ENCODE measurements at places on chromosomes 6 and 20.

DNA sequence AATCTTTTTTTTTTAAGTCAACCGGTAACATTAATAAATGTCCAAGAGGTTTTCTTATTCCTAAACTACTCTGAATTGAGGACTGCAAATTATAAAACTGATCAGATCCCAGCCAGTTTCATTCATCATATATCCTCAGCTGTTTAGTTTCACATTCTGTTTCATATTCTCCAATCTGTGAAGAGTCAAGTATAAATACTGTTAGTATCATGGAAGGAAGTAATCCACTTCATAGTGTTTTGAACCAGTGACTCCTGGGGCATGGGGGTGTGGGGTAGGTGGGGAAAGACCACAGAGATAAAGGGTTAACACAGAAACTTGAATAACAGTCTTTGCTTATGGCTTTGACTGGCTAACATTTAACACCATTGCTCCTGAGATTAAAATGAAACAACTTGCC, 69.9 kb downstream of the FYN start:
- no peak for DNase-seq

- no peak for DNase-seq
Observed at GRCh38 chr6:35178012-35178411, 35.7 kb upstream of the SCUBE3 start.

- no peak for DNase-seq
Observed at GRCh38 chr20:49478266-49478665, 4.2 kb downstream of the KCNB1 start.

GRCh38 chr20:61808447-61808846, 257.2 kb downstream of the TAF4 start:
- no peak for DNase-seq

DNA sequence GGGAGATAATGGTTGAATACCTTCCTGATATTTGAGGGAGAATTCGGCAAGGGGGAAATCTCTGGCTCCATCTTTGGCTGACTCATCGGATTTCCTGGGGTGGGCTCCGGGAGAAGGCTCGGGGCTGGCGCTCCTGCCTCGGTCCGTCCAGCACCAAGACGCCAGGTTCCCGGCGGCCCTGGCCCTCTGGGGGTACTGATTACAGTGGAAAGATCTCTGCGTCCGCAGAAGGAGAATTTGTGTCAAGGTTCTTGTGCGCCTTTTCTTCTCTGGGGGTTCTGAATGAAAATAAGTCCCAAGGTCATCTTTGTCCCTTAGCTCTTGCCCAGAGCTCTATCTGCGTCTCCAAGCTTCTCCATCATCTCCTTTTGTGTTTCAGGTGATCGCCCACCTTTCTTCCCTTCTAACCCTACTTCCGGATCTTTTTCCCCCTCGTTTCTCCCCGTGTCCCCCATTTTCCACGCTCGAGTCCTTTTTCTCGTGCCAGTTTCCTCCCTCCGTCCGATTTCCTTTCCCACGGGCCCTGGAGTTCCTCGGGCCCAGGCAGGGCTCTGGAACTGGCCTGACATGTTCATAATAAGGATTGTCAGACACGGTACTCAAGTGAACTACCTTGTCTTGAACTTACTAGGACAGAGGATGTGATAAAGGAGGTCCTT, 11.6 kb downstream of the NRN1 start:
- DNase-seq = no peak

DNA sequence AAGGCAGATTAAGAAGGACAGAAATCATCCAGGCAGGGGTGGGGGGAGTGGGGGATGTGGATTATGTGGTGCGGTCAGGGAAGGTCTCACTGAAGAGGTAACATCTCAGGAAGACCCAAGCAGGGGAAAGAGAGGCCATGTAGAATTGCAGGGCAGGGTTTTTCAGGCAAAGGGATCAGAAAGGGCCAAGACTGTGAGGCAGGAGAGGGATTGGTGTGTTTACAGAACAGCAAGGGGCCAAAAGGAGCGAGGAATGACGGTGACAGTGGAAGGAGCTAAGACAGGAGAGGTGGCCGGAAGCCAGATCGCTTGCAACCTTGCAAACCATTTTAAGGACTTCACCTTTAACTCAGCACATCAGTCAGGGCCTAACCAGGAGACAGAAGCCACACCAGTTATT, 535.4 kb upstream of the JARID2 start:
- no peak for DNase-seq

- no peak for DNase-seq
Observed at GRCh38 chr6:28940294-28940857, 16.6 kb upstream of the TRIM27 start.

- DNase-seq = no peak
Observed at GRCh38 chr20:54152227-54153040, 21.4 kb downstream of the CYP24A1 start.

GRCh38 chr20:46954490-46955038, 59.9 kb downstream of the EYA2 start:
- DNase-seq = no peak

- no peak for DNase-seq
Observed at GRCh38 chr6:36618366-36619355, 24.5 kb downstream of the SRSF3 start.

GRCh38 chr6:125867483-125867942, 76.8 kb downstream of the NCOA7 start:
- DNase-seq = no peak

DNA sequence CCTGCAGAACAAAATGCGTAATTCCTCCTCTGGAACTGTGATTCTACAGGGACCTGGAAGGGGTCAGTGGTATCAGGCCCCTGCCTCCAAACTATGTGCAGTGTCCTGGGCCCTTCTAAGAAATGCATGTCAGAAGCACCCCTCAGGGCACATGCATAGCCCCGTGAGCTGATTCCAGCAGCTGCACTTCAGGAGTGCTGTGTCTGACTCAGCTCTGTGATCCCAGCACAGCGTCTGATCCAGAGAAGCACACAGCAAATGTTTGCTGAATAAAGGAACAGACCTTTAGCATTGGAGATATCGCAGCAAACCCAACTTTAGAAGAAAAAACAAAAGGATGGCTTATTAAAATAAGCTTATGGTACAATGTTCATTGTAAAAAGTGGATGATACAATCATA, 15.8 kb upstream of the MAFB start:
- no peak for DNase-seq

- DNase-seq = no peak
Observed at GRCh38 chr6:169841907-169842606, 90.6 kb downstream of the ERMARD start.

GRCh38 chr20:15022921-15023320, 685.5 kb upstream of the FLRT3 start:
- DNase-seq = no peak

DNA sequence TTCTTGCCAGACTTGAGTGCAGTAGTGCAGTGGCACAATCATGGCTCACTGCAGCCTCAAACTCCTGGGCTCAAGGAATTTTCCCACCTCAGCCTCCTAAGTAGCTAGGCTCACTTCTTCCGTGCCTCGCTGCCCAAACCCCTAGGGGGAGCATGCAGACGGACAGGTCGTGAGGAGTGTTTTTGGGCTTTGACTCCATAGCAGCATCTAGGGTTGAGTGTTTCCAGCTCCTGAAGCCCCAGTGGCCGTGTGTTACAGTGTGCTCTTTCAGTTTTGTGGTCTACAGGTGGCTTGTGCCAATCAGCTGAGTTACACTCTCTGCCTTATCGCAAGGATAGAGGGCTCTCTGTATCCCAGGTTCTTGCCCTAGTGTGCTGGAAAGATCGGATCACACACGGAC, 33.4 kb downstream of the NCOA3 start:
- DNase-seq = no peak

DNA sequence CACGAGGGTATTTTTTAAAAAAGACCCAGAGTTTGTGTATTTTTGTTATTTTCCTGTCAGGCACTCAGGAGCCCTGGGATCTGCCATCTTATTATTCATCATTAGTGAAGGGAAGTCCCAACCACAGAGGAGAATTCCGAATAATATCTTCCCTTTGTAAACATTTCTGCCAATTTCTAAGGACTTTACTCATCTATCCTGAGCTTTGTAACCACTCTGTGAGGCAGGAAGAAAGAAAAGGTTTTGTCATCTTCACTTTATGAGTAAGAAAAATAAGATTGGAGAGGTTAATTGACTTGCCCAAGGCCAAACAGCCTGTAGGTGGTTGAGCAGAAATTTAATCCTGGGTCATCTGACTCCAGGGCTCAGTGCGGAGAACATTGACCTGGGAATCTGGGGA, 23.0 kb upstream of the IYD start:
- no peak for DNase-seq

GRCh38 chr20:50019466-50020256, 36.9 kb downstream of the SNAI1 start:
- no peak for DNase-seq

DNA sequence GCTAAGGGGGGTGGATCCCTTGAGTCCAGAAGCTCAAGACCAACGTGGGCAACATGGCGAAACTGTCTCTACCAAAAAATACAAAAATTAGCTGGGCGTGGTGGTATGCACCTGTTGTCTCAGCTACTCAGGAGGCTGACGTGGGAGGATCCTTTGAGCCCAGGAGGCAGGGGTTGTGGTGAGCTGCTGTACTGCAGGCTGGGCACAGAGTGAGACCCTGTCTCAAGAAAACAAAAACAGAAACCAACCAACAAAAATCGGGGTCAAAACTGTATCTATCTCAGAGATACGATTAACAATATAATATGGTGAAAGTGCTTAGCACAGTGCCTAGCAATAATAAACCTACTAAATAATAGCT, 20.7 kb upstream of the BCAS1 start:
- no peak for DNase-seq

DNA sequence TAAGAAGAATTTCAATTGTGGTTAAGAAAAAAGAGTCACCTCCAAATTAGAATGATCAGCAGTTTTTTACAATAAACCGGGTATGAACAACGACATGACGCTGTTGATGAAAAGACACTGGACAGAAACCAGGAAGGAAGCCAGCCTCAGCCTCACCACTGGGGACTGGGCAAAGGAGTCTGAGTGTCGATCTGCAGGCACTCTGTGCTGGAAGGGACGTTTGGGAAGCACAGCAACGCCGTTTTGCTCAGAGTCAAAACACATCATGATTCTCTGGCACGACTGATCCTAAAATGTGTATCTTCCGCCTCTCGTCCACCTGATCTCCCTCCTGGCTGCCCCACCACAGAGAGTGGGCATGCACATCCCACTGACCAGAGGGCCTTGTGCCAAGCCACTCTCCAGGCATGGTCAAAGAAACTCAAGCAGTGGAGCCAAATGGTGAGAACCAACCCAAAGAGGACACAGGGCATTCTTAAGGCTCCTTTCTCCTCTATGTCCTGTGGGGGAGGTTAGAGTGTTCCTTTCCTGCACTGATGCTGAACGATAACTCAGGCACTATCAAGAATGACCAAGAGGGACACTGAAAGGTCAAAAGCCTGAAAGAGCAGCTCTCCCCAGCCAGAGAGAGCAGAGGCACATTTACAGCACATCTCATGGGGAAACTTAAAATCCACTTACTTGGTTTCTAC, 68.8 kb downstream of the AGPAT4 start:
- no peak for DNase-seq

GRCh38 chr6:10248378-10248843, 166.5 kb downstream of the TFAP2A start:
- no peak for DNase-seq

DNA sequence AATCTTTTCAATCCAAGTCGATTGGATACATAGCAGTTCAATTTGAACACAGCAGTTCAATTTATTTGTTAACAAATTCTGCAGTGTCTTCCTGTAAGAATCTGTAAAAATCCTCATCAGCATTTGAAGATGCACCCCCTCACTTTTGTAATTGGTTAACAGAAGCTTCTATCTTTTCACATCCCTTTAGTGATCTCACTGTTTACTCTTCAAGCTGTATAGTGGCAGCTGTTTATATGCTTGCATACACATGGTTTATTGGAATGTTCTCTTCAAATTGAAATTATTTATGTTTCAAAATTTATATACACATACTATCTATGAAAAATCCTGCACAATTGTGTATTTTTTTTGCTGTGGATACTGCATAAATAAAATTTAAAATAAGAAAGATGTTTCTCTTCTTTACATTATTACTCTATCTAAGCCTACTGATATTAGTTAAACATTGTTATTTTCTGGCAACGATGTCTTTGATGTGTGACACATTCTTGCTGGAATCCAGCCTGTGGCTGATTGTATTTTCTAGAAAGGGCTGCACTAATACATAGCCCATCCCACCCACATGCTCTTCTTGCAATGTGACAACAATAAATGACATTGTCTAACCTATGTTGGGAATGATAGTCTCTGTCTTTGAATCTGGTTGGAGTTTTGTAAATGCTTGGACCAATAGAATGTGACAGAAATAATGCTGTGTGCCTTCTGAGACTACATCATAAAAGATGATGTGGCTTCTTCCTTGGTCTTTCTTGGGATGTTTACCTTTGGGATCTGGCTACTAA, 573.0 kb downstream of the CD109 start:
- no peak for DNase-seq

- no peak for DNase-seq
Observed at GRCh38 chr6:165117121-165117520, 192.3 kb downstream of the C6orf118 start.

DNA sequence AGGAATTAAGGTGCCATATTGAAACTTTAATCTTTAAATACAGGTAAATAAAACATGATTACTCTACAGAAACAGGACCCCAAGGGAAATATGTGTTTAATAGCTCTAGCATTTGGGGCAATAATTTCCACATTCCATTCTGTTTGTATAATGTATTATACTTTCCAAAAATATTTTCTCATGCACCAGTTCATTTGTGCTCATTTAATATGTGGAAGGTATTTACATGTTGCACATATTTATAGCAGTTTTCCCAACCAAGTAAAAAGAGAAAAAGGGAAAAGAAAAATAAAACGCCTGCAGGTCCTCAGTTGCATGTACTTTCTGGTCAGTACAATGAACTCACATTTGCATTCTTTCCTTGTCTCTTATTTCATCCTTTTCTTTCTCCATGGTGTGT, 129.5 kb upstream of the SULF2 start:
- DNase-seq = no peak

DNA sequence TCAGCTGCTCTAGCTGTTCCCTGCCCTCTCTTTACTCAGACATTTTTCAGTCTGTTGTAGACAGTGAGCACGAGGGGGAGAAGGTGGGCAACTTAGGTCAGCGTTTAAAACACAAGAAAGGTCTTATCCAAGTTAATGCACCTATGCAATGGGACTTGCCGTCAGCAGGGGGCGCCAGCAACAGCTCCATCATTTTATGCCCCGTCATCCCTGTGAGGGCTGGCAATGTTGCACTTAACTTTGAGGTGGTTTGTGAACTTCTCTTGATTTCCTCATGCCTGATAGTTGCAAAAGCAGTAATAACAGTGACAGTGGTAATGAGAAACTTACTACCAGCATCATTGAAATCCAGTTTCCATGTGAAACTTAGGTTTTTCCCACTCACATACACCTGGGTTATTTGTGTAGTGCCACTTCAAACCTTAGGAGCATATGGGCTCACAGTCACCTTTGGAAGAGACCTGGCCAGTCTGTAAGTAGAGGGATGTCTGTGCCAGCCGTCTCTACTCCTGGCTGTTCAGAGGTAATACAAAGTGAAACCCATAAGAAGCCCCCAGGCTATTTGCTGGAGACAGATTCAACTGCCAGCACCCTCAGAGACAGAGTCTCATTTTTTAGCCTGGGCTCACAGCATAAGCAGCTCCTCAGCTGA, 44.9 kb upstream of the ID1 start:
- DNase-seq = peak; percentile 64
